T-helper 9 cell (primary cell): ENCODE measurements at places on chromosomes 16 and 17.

- DNase-seq = no peak
Measured at GRCh38 chr16:30760577-30761426, 1.1 kb downstream of the CFAP119 start.

GRCh38 chr16:8619671-8620370 is 1.7 kb upstream of the METTL22 start:
- DNase-seq = no peak

DNA sequence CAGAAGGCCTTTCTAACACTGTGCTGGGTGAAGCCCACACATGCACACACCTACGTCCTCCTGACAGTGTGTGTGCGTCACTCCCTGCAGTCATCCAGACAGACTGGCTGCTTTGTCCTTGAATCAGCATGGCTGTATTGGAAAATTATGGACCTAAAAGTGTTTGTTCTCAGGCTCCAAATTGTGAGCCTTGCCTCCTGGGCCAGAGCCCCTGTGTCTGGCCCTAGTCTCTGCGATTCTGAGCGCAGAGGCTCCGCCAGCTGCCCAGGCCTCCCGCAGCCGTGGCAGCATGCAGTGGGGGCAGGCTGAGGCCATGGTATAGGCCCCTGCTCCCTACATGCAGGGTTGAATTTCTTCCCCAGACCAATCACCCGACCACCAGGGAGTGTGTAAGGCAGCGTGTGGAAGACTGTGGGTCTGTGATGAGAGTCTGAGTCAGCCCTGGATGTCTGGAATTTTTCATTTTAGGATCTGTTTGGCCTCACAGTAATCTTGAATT is 166.9 kb downstream of the LGALS9B start:
- DNase-seq = no peak

GRCh38 chr17:17142556-17142955 is 63.6 kb downstream of the PLD6 start:
- DNase-seq = no peak

GRCh38 chr17:33750943-33751701 is 458.0 kb upstream of the ASIC2 start:
- DNase-seq = peak; percentile 49

DNA sequence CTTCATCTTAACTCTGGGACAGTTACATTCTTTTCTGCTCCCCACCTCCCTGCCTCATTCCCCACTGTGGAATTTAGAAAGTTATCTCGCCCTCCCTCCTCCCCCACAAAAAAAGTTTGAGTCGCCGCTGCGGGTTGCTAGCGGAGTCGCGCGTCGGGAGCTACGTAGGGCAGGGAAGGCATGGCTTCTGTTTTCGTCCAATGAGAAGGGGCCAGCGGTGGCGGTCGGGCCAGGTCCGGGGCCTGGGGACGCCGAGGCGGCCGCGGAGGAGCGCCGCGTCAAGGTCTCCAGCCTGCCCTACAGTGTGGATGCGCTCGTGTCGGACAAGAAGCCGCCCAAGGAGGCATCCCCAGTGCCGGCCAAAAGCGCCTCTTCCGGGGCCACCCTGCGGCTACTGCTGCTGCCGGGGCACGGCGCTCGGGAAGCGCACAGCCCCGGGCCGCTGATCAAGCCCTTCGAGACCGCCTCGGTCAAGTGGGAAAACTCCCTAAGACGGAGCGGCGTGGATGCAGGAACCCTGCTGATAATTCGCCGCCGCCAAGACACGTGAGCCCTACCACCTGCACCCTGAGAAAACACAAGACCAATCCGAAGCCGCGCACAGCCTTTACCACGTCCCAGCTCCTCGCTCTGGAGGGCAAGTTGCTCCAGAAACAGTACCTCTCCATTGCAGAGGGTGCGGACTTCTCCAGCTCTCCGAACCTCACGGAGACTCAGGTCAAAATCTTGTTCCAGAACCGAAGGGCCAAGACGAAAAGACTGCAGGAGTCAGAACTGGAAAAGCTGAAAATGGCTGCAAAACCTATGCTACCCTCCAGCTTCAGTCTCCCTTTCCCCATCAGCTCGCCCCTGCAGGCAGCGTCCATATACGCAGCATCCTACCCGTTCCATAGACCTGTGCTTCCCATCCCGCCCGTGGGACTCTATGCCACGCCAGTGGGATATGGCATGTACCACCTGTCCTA is 8.9 kb downstream of the OR4D1 start:
- DNase-seq = peak; percentile 36

GRCh38 chr17:82402865-82403264 is 15.3 kb upstream of the HEXD start:
- no peak for DNase-seq

DNA sequence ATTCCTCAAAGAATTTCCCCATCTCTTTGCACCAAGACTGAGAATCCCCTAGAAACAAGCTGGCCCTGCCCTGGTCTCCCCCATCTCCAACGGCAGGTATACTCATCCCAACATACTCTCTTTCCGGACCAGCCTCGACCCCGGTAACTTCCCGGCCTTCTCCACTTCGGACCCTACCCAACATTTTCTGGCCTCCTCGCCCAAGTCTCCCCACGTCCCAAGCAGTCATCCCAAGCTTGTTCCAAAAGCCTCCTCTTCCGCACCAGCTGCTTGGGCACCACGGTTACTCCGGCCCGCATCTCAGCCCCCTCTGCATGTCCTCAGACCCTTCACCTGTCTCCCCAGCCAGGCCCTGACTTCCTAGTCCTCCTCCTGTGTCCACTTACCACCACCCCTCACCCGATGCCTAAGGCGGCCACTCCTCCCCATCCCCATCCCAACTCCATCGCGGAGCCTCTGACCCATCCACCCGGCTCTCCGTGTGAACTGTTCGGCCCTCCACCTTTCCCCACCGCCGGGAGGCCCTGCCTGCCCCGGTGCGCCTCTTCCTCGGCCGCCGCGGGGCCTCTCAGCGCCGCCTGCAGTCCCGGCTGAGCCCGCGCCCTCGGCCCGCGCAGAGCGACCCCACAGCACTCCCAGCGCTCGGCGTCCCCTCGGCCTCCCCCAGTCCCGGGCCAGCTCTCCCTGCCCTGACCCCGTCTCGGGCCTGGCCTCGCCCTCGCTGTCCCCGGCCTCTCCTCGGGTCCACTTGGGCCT is 994 bp downstream of the PITPNA start:
- DNase-seq = peak; percentile 24

DNA sequence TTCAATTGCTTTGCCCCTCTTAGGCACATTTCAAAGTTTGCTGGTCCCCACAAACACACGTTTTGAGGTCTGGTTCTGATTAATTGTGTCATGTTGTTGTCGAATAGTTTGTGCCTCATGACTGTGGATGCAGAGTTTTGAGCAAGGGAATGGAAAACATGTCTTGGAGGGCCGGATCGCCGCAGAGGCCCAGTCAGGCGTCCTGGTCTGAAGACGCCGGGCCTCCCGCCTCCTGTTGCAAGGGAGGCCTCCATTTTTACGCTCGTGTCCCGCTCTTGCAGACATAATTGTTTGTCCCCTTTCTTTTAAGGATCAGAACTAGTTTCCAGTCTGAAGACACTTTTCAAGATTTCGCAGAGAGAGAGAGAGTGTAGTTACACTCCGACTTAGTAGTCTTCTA is 3.2 kb downstream of the NTN1 start:
- no peak for DNase-seq

DNA sequence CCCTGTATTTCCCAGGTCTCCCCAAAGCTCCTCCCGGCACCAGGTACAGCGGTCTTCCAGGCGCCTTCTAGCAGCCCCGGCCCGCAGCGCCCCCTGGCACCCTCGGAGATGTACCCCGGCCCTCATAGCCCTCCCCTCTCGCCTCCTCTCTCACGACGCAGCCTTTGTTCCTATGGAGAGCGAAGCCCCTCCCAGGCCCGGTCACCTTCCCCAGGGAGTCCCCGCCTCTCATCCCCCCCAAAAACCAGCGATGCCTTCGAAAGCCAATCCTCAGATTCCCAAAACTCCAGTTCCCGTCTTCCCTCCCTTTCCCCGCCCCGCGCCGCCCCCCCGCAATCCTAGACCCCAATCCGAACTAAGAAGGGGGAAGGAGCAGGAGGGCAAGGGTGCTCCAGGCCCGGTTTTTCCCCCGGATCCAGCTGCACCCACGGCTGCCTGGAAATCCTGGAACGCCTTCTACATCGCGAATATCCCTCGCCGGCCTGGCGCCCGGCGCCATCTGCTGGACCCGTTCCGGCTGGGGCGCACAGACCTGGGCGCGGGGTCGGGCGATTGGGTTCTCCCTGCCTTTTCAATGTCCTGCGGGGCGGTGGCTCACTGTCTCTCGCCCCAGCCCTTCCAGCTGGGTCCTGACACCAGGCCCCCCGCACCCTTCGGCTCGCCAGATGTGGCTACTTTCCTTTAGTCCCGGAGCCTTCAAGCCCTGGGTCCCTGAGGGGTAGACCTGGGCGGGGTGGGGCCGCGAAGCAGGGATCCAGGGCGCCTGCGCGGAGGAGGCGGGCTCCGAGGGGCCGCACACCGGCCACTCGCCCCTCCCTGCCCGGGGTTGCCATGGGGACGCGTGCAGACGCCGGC is at the start of gene DNAH2:
Gene DNAH2 (plus strand): TSS at position 844 of the 855 bp plus-strand sequence. CDS start 1,991 bp downstream, outside the sequence.
- DNase-seq = no peak

- no peak for DNase-seq
Measured at GRCh38 chr17:14209215-14209614, 27.4 kb downstream of the CDRT15 start.

- no peak for DNase-seq
Measured at GRCh38 chr17:15913826-15914225, 31.1 kb upstream of the ADORA2B start.

- no peak for DNase-seq
Measured at GRCh38 chr17:69058165-69058564, 2.6 kb downstream of the ABCA9 start.

DNA sequence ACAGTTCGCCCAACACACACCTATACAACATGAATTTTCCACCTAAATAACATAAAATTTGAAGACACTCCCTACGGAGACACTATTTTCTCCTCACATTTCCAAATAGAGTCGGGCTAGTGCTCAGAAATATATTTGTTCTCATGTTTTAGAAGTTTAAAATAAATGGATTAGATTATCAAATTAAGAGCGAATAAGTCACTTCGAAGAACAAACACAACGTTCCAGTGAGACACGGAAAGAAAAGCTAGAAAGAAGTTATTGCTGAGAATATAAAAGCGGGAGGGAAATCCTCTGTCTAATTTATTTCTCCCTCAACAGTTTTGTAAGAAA is 2.0 kb upstream of the HS3ST3B1 start:
- DNase-seq = no peak

GRCh38 chr16:50683689-50684374 is 2.7 kb upstream of the SNX20 start:
- peak; percentile 34 for DNase-seq

DNA sequence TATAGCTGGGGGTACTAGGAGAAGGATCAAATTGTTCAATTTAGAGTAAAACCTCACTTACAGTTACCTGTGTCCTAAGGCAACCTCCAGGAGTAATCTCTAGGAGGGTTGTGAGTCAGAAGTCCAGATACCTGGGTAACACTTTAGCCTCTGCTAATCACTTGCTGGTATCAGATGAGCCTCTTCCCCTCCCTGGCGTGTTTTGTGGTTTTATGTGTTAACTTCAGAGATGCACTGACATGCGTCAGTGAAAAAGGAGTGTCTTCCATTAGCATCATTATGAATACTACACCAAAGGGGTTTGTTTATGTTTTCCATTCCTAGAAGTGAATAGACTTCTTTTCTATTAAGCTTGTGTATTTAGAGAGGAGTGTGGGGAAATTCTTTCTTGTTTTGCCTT is 208.2 kb downstream of the FTO start:
- DNase-seq = peak; percentile 1

DNA sequence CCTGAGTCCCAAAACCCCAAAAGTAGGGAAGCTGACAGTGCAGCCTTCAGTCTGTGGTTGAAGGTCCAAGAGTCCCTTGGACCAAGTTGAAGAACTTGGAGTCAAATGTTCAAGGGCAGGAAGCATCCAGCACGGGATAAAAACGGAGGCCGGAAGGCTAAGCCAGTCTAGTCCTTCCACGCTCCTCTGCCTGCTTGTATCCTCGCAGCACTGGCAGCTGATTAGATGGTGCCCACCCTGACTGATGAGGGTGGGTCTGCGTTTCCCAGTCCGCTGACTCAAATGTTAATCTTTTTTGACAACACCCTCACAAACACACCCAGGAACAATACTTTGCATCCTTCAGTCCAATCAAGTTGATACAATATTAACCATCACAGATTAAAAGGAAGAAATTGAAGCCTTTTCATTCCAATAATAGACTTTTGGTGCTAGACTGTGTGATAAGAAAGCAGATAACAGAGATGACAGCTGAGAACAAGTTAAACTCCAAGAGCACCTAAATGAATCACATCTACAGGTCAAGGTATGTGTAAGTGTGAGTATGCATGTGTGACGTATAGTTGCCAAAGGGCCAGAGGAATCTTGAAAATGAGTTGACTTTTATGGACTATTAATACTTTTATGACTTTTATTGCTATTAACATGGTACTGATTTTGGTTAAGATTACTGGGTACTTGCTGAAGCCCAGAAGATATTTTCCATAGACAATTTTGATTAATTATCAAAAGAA is 933.5 kb upstream of the SOX9 start:
- DNase-seq = no peak

DNA sequence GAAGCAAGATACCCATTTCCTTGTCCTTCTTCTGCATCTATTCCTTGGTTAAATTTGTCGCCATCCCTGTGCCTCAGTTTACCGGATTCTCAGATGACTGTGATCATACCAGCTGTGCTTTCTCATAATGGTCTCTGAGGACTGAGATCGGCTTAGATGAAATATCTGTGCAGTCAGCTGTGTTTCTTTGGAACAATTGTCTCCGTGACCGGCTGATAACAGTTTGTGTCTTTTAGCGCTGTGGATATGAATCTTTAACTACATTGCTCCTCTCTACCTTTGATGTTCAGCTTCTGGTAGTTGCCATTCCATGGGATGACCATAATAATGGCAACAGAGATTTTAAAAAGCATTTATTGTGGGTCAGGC is 473 bp downstream of the FTO start:
- no peak for DNase-seq

- no peak for DNase-seq
Measured at GRCh38 chr16:85046931-85047866, 19.6 kb downstream of the KIAA0513 start.

- no peak for DNase-seq
Measured at GRCh38 chr17:78526231-78527025, 50.8 kb downstream of the DNAH17 start.

GRCh38 chr17:8855477-8856204 is 11.8 kb downstream of the PIK3R6 start:
- no peak for DNase-seq

DNA sequence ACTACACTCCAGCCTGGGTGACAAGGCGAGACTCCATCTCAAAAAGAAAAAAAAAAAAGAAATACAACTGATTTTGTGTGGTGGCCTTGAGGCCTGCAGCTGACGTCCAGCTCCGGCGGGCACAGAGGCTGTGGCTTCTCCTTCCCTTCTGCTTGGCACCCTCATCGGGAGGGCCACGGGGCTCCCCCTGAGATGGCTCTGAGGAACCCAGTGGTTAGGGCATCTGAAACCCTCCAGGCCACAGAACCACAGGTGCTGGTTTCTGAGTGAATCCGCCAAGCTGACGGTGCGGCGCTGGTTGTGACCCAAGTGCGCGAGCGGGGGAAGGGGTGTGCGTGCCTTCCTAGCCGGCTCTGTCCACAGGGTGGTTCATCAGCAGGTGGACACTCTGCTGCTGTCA is 63.4 kb downstream of the LMF1 start:
- no peak for DNase-seq

GRCh38 chr16:67884-68789 is 4.3 kb downstream of the RHBDF1 start:
- DNase-seq = no peak
